ENCODE measurements at places on chromosomes 4 and X. TPM values are rescaled to one million over a fixed set of nuclear protein-coding genes. Genes with fewer than 3 reads are reported as not detected.

Gene IQSEC2
- 38.7 TPM for total RNA-seq

Gene TNMD
- total RNA-seq, result not detected

Gene GC
- total RNA-seq, result not detected

Gene WFS1
- 14.0 TPM for total RNA-seq

Gene JADE3
- 11.8 TPM for total RNA-seq

Gene RFC1
- 17.3 TPM for total RNA-seq

Gene FABP2
- not detected for total RNA-seq
